ENCODE measurements at places on chromosomes 1 and 21.

DNA sequence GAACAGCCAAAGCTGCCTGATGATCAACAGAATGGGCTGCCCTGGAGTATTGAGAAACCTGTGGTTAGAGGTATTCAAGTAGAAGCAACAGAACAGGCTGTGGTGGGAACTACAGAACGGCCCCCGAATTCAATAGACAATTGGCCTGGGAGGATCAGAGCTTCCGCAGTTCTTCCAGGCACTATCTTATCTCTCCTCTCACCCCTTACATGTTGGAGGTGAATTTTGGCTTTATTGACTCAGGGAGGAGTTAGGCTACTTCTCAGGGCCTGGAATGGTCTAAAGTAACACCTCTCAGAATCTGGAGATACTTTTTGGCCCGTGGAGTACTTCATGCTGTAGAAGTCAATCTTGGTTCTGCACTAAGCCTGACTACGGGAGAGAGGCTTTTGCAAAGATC is 253.0 kb downstream of the PRDM2 start:
- no peak for DNase-seq

DNA sequence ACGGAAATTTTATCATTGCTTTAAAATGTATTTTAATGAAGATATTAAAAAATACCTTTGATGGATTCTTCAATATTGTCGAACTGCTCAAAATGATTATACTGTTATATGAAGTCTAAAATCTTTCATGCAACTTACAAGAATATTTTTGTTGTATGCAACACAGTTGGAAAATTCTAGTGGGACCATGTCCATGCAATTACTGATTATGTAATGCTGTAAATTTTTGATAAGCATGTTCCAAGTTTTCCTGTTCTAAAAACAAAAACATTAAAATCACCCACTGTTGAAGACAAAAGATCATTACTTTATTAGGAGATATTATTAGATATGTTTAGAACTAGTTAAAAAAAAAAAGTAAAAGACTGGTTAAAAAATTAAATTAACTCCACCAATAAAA is 132.8 kb downstream of the NFIA start:
- DNase-seq = no peak

DNA sequence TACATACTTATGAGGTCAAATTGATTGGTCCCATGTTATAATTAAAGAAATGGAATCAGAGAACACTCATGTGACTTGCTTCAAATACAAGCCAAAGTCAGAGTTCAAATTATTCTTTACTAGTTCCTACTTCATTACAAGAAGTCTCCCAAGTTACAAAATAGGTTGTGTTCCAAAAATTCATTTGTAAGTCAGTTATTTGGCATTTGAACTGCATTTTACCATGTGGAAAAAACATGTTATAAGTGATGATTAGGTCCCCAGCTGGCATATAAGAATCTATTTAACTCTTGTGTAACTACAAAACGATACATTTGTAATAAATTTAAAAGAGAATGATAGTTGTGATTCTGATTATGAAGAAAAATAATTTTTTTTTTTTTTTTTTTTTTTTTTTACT is 124.1 kb downstream of the DISP1 start:
- DNase-seq = no peak

- DNase-seq = no peak
These were observed 112.9 kb downstream of the FCRL5 start for GRCh38 chr1:157439302-157439954.

- DNase-seq = no peak
These were observed 17.2 kb downstream of the ROR1 start for GRCh38 chr1:63790989-63791388.

DNA sequence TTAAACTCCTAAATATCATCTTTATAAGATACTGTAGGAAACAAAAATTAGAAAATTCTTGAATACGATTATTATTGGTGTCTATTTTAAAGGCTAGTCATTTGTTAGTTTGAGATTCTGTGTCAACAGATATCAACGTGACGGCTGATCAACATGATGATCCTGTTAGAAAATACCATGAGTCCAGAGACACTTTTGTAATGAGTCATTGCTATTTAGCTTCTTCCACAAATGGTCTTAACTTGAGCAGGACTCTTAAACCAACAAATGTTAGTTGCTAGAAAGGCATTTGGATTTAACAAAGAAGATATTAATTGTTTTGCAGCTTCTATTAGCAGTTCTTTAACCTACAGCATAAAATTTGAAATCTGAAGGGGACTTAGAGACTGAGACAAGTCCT is 131.2 kb downstream of the TGFB2 start:
- DNase-seq = no peak

- no peak for DNase-seq
These were observed 50.3 kb downstream of the S100B start for GRCh38 chr21:46554431-46555224.

Measured in WTC11 (cell line).